MCF 10A (cell line): ENCODE measurements at places on chromosomes 7 and 10. TPM values are rescaled to one million over a fixed set of nuclear protein-coding genes. Genes with fewer than 3 reads are reported as not detected.
A peak's percentile ranks its signal among the peaks of the same experiment; 100 is the strongest.

GRCh38 chr7:42686594-42687156, 225.2 kb downstream of the C7orf25 start:
- H3K4me1 ChIP-seq: peaks cover 5% of the 10 kb centered on the region
- no peaks in the 10 kb centered on the region for H3K27me3 ChIP-seq
- no peaks in the 10 kb centered on the region for H3K36me3 ChIP-seq
- no peak overlapping the region for H3K27ac ChIP-seq
- DNase-seq: no peak
- H3K4me3 ChIP-seq: no peak overlapping the region

GRCh38 chr7:45027774-45028114, 27.7 kb downstream of the CCM2 start:
- H3K27ac ChIP-seq: no peak overlapping the region
- no peaks in the 10 kb centered on the region for H3K27me3 ChIP-seq
- DNase-seq: no peak

DNA sequence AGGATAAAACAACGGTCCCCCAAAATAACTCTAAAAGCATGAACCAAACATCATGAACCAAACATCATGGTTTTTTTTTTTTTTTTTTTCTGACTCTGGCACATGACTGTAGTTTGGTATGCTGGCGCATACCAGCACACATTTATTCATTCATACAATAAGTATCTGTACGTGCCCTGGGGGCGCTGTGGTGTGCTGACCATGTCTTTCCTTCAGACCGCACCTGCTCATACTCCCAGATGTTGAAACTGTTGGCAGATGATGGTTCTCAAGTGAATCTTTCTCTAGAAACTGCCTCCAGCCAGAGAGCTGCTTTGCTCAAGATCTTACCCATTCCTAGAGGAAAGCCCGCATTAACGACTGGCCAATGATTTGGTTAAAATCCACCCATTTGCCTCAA, 114.7 kb upstream of the ANKRD30A start:
- no peaks in the 10 kb centered on the region for H3K36me3 ChIP-seq
- no peak for DNase-seq
- no peak overlapping the region for H3K27ac ChIP-seq
- H3K4me3 ChIP-seq: no peak overlapping the region
- no peaks in the 10 kb centered on the region for H3K4me1 ChIP-seq

DNA sequence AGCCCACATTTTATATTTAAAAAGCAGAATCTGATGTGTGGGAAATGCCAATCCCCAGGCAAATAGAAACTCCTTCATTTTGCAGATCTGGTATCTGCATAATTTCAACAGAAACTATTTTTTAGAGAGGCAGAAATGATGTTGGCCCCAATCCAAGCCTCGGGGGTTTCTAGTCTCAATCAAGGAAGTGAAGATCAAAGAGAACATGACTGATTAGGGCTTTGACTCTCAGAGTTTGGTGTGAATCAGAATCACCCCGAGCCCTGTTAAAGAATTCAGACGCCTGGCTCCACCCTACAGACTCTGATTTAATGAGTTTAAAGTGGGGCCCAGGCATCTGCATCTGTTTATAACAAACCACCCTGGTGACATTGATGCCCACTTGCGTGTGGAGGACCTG, 36.7 kb upstream of the UBE2H start:
- no peak overlapping the region for H3K27ac ChIP-seq
- H3K4me3 ChIP-seq: no peak overlapping the region
- DNase-seq: peak; percentile 15
- no peaks in the 10 kb centered on the region for H3K4me1 ChIP-seq
- no peaks in the 10 kb centered on the region for H3K27me3 ChIP-seq
- no peaks in the 10 kb centered on the region for H3K36me3 ChIP-seq

Gene GFRA1
- total RNA-seq: not detected in 2 replicates

Gene HKDC1
- 0.68 and 1.1 TPM in 2 replicates for total RNA-seq

Gene ARMC3
- not detected in 2 replicates for total RNA-seq

Gene SLC26A5
- not detected in 2 replicates for total RNA-seq

Gene IL2RA
- not detected in 2 replicates for total RNA-seq
